HAP-1 (cell line): ENCODE measurements at places on chromosomes 6 and 20.

GRCh38 chr6:36383606-36384005, 3.9 kb downstream of the ETV7 start:
- DNase-seq, result no peak

DNA sequence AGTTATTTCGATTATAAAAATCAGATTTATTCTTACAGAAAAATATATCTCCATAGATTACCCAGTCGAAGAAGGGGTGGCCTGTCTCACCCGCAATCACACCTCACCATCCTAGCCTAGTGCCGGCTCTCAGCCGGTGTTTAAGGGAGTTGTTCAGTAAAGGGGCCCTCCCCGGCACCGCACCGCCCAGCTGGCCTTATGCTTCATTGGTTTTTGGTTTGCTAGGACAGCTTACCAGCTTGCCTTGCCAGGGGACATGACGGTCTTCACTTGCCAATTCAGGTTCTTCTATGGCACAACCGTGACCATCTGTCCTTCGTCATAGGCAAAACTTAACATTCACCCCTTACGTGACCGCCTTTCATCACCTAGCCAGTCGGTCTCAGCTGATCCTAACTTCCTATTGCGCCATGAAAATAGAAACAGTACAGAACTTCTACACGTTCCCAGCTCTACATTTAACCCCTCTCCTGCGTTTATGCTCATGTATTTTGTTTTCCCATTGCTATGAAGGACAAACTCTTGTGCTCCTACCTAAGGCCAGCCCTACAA, 44.7 kb upstream of the SLC22A16 start:
- DNase-seq, result no peak

DNA sequence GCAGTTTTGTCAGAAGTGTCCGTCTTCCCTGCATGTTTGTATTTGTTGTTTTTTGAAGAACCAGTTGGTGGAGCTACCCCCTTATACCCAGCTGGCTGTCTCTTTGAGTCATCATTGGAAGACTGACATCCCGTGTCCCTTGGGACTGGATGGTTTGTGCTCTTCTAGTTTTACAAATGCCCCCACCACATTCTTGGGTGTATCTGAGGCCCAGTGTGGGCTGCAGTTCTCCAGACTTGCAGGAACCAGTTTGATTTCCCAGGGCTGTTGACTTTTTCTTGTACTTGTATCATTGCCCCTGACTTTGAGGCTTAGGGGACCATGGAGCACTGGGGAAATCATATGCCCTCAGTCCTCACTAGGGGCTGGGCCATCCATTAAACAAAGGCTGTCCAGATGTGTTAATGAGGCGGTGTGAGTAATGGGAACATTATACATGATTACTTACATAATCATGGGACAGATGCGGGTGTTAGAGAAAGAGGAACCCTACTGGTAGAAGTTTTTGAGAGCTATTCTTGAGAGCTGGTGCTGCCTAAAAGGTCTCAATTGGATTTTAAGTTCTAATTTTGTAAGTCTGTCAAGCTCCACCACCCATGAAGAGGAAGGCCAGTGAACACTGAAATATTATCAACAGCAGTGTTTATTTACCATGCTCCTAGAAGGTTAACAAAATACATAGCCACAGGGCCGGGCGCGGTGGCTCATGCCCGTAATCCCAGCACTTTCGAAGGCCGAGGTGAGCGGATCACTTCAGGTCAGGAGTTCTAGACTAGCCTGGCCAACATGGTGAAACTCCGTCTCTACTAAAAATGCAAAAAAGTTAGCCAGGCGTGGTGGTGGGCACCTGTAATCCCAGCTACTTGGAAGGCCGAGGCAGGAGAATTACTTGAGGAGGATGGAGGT, 8.5 kb downstream of the JARID2 start:
- no peak for DNase-seq

- no peak for DNase-seq
Observed at GRCh38 chr6:88367248-88367647, 201.1 kb upstream of the CNR1 start.

- no peak for DNase-seq
Observed at GRCh38 chr6:29907637-29908340, 34.5 kb upstream of the HLA-A start.

GRCh38 chr6:56891754-56892153, 63.2 kb upstream of the BEND6 start:
- DNase-seq, result no peak

- no peak for DNase-seq
Observed at GRCh38 chr6:162157167-162157870, 570.2 kb downstream of the PRKN start.

GRCh38 chr20:47136782-47137181, 219.7 kb downstream of the ZMYND8 start:
- no peak for DNase-seq

- no peak for DNase-seq
Observed at GRCh38 chr6:12716298-12716916, at the start of gene PHACTR1. Gene PHACTR1 (plus strand): TSS chr6:12716767.

DNA sequence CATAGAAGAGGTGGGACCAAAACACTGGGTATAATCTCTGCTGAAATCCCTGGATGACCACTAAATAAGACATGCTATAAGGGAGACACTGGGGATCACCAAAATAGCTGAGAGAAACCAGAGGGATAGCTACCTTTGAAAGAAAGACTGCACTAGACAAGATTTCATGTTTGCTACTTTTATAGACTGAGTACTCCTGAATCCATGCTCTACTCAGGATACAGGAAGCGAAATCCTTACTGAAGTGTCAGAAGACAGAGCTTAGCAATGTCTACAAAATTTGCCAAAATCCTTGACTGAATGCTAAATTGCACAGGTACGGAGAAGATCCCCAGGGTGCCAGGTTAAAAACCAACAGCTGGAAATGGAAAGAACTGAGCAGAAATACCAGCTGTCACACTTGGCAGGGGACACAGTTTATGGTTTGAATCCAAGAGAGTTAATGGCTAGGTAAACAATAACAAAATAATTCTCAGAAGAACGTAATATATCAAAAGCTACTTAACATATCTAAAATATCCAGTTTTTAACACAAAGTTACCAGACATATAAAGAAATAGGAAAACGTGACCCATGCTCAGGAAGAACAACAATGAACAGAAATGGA, 125.4 kb downstream of the MAN1A1 start:
- no peak for DNase-seq

GRCh38 chr6:146050168-146050567, 21.3 kb downstream of the GRM1 start:
- no peak for DNase-seq

- no peak for DNase-seq
Observed at GRCh38 chr6:136947037-136947436, 24.9 kb downstream of the SLC35D3 start.

- DNase-seq, result no peak
Observed at GRCh38 chr6:3222506-3223038, 4.9 kb downstream of the TUBB2B start.

GRCh38 chr6:162195441-162195840, 532.1 kb downstream of the PRKN start:
- DNase-seq, result no peak

DNA sequence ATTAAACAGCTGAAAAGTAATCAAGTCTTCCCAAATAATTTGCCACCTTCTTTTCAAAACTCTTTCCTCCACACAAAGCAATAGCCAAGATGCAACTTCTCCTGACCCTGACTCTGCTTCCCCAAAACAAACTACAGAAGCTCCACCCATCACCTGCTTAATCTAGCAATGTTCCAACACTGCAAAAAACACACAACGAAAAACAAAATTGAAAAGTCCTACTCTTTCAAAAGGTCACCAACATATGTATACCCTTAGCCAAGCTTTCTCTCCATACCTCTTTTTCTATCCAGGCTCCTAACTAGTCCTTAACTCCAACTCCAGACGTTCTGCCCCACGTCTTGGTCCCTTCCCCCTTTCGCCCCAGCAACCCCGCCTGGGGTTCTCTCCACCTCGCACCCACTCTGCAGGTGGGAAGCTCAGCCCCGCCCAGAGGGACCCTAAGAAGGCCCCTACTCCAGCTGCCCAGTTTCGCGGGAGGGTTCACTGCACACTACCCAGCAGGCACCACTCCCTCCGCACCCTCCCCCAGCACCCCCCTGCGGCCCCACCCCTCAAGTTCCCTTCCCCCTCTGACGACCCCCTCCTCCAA, 717 bp downstream of the CSNK2A1 start:
- DNase-seq, result no peak

GRCh38 chr6:10405513-10405900, 9.4 kb downstream of the TFAP2A start:
- no peak for DNase-seq

DNA sequence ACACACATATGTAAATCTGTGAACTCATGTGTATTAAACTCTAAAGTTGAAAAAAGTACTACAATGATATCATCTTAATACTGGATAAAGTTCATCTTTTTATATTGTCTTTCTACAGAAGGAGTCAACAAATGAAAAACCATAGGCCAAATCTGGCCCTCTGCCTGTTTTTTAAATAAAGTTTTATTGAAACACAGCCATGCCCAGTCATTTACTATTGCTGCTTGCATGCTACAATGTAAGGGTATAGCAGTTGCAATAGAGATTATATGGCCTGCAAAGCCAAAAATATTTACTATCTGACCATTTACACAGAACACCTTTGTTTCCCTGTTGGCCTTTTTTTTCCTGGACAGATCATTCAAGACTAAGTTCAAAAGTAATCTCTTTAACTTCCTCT, 374.6 kb upstream of the ARID1B start:
- no peak for DNase-seq

GRCh38 chr20:46631874-46632446, 19.3 kb downstream of the SLC13A3 start:
- no peak for DNase-seq

DNA sequence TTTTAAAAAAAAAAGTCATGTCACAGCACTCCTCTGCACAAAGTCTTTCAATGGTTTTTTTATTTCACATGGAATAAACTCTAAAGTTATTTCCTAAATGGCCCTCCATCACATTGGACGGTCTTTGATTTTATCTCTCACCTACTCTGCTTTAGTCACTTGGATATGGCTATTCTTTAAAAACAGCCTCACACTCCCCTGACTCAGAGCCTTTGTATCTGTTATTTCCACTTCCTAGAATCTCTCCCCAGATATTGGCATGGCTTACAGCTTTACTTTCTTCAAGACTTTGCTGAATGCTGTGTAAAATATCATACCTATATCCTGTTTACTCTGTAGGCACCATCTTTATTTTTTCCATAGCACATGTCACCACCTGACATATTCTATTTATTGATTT, 194.7 kb upstream of the MCHR2 start:
- DNase-seq, result no peak

- DNase-seq, result peak; percentile 23
Observed at GRCh38 chr6:13765570-13765969, 48.8 kb downstream of the MCUR1 start.

DNA sequence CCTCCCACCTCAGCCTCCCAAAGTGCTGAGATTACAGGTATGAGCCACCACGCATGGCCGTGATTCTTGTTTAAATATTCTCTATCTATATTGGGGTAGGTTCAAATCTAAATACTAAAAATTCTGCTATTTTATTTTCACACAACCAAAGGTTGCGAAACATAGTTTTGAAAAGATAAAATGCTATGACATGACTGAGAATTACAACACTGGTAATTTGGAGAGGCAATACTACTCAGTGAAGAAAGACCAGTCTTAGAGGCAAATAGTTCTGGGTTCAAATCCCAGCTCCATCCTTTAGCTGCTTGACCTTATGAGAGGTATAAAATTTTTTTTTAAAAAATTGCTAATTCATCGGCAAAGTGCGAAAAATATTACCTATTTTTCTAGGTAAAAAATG, 137.0 kb upstream of the PREP start:
- DNase-seq, result no peak

DNA sequence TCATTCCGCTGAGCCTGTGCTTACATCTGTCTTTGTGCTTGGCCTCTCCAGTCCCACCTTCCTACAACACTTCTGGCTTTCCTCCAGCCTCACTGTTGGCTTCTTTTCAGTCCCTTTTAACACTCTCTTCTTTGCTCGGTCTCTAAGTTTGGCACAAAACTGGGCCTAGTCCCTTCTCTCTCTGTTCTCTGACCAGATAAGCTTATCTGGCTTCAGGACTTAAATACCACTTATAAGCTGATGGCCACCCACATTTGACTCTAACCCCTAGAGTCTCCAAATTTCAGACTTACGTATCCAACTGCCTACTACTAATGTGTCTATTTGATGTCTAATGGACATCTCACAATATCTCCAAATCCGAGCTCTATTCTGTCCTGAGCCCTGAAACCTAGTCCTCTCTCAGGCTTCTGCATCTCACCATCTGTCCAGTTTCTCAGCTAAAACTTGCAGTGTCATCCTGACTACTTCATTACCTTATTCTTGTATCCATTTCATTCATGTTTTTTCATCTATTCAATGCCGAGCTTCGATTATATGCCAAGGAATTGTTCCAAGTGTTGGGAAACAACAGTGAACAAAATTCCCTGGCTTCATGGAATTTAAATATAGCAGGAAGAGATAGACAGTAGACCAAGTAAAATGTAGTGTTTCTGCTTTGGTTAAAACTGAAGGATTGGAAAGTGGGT, 40.1 kb downstream of the TBPL1 start:
- no peak for DNase-seq

GRCh38 chr20:48630342-48631075, 197.3 kb downstream of the PREX1 start:
- no peak for DNase-seq

- DNase-seq, result no peak
Observed at GRCh38 chr20:7196481-7196880, 429.0 kb downstream of the BMP2 start.

DNA sequence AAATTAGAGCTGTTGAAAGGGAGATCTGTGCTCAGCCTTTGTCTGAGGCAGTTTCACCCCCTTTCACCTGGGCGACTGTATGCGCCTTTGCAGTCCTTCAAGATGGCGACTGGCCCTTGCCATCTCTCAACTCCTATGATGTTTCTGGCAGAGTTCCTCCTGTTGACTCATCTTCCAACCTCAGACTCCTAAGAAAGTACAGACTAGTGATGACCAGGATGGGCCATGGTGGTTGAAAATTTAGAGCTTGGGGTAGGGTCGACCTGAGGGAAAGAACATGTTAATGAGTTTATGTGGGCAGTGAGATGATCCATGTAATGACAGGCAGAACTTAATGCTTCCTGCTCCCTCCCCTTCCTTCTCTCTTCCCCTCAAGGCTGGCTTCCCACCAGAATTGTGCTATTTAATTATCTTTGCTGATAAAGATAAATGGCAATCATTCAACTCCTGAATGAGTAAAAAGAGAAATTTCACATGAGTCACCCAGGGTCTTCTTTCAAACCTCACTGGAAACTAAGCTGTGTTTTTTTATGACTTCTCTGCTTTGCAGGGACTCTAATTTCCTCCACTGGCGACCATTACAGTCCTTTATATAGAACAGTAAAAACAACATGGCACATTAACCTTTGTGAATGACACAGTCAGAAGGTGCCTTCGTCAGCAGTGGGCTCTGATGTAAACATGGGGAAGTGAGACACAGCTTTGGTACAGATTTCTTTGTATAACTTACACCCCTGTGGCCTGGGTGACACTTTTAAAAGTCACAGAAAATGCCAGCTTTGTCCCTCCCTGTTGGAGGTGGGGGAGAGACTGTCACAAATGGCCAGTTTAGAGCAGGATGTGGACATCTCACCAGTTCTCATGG, 103.5 kb downstream of the SCP2D1 start:
- DNase-seq, result no peak

- DNase-seq, result peak; percentile 65
Observed at GRCh38 chr6:134707342-134708031, 242.4 kb downstream of the ALDH8A1 start.
